ENCODE measurements at places on chromosomes 4 and X. TPM values are rescaled to one million over a fixed set of nuclear protein-coding genes. Genes with fewer than 3 reads are reported as not detected.
A peak's percentile ranks its signal among the peaks of the same experiment; 100 is the strongest.

DNA sequence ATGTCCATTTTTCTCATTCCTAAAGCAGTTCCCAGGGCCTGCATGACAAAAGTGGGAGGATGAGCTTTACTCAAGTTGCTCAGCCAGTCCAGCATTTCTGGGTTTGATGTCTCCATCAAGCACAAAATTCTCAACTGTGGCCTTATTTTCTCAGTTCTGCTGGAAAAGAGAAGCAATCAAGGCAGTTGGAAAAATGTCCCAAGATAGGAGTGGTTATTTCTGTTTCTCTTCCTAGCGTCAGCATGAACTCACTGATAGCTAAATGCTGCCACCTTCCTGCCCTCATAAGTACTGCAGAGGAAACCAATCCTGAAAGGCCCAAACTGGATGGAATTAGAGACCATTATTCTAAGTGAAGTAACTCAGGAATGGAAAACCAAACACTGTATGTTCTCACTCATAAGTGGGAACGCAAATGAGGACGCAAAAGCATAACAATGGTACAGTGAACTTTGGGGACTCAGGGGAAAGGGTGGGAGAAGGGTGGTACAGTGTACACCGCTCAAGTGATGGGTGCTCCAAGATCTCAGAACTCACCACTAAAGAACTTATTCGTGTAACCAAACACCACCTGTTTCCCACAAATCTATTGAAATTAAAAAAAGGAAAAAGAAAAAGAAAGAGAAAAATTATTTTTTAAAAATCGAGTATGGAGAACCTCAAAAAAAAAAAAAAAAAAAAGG lies 29.6 kb downstream of the ADH7 start:
- peak; percentile 37 for DNase-seq

DNA sequence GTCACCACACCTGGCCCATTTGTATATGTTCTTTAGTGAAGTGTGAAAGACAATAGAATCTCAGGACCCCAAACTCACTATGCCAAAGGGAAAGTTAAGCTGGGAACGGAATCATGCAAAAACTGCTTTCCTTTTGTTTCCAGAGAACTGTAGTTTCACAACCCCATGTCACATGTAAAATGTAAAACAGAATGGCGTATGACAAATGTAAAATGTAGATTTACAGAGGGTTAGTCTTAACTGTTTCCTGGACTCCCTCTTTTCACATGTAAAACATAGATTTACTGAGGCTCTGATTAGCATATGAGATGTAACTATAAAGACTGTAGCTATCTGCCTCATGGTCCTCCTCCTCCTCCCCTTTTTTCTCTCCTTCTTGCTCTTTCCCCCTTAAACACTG lies 66.3 kb downstream of the ABLIM2 start:
- no peak for DNase-seq

GRCh38 chrX:7925867-7926472 lies 1.2 kb downstream of the PNPLA4 start:
- DNase-seq = peak; percentile 50

The SGMS2 gene
- total RNA-seq = 19.5 TPM

- no peak for DNase-seq
Observed at GRCh38 chr4:74056114-74056857, 17.8 kb upstream of the CXCL3 start.

The SOD3 gene
- total RNA-seq = not detected

The CHRDL1 gene
- total RNA-seq = 79.1 TPM

- DNase-seq = no peak
Observed at GRCh38 chr4:127788517-127788916, 6.4 kb downstream of the HSPA4L start.

DNA sequence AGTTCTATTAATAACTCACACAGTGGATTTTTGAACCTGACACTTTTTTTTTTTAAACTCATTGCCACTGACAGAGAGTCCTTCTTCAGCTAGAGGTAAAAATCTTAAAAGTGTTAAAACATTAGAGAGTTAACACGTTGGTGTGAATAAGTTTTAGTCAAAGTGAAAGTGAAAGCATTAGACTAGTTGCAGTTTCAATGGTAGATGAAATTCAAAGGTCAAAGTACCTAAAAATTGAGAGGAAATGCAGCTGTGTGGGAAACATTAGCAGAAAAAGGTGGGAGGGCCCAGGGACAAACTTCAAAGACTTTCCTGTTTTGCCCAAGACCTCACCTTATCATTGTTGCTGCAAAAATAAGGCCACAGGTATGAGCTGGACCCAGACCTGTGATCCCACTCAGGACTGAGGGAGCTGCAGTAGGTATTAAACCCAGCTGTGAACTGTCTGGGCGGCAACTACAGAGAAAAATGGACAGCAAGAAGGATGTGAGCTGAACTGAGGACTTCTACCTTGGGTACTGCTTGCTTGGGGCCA lies 17.6 kb upstream of the GABRA4 start:
- DNase-seq = no peak

DNA sequence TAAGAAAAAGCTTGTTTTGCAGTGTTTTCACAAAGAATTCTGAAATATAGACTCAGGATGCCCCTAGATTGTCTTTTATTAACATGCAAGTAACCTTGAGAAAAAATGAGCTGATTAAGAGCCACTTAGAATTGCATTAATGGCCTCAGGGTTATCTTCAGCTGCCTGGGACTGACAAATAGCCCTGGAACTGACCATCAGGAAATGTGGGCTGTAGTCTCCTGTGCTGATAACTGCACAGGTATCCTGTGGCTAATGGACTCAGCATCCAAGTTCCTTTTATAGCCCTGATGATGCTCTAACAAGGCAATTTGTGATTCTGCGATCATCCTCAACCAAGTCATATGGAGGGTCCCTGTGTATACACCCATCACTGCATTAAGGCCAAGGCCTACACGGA lies 17.0 kb downstream of the CA5B start:
- no peak for DNase-seq

The HTR2C gene
- not detected for total RNA-seq

GRCh38 chrX:109533631-109534030 lies 3.0 kb upstream of the NXT2 start:
- DNase-seq = peak; percentile 44

DNA sequence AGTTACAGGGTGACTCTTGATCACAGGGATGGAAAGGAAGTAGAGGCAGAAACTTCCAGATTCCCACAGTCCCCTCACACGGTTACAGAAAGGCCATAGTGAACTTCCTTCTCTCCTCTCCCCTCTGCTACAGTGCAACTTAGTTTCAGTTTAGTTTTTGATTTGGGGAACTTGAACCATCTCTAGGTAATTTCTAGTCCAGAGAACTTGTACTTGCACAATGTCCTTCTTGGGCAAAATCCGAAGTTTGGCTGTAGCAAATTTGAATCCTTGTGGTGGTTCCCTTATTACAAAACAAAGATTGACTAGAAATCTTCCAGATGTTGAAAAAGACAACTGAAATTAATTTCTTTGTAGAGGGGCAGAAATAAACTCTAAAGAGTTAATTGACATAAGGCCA lies 1.2 kb upstream of the BLTP1 start:
- no peak for DNase-seq

DNA sequence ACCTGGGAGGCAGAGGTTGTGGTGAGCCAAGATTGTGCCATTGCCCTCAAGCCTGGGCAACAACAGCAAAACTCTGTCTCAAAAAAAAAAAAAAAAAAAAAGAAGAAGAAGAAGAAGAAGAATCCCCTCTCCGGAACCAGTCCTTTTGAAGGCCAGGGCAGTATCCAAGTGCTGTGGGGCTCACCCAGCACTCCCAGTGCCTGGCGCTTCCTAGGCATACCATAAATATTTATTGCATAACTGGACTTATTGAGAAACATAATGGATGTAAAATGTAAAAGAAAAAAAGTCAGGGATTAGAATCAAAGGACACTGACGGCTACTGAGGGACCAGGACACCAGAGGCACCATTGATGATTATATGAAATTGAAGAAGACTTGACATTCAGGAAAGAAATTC lies 162.1 kb upstream of the KIT start:
- DNase-seq = no peak

The NPNT gene
- 28.7 TPM for total RNA-seq

The PALLD gene
- total RNA-seq = 46.8 TPM

- DNase-seq = no peak
Observed at GRCh38 chr4:11042760-11043159, 358.2 kb upstream of the CLNK start.

DNA sequence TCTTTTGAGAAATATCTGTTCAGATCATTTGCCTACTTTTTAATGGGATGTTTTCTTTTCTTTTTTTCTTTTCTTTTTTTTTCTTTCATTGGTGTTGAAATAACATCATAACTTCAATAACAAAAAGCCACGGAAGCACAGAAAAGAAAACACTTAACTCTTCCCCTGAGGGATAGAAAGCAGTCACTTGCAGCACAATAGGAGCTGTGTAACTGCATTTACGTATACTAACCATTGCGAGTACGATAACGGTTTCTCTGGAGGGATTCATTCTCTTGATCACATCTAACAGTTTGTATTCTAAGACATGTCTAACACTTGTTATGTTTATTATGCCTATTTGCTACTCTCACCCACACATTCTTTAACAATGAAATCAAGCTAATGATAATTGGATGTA lies 27.3 kb downstream of the C4orf46 start:
- no peak for DNase-seq

GRCh38 chr4:95638920-95639501 lies 90.2 kb upstream of the UNC5C start:
- DNase-seq = no peak

DNA sequence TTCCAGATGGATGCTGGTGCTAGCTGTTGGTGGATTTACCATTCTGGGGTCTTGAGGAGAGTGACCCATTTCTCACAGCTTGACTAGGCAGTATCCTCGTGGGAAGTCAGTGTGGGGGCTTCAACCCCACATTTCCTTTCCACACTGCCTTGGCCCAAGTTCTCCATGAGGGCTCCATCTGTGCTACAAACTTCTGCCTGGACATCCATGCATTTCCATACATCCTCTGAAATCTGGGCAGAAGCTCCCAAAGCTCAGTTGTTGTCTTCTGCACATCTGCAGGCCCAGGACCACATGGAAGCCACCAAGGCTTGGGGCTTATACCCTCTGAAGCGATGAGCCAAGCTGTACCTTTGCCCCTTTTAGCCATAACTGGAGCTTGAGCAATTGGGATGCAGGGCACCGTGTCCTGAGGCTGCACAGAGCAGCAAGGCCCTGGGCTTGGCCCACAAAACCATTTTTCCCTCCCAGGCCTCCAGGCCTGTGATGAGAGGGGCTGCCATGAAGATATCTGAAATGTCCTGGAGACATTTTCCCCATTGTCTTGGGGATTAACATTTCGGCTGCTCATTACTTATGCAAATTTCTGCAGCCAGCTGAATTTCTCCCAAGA lies 248.7 kb upstream of the ANKRD50 start:
- no peak for DNase-seq

DNA sequence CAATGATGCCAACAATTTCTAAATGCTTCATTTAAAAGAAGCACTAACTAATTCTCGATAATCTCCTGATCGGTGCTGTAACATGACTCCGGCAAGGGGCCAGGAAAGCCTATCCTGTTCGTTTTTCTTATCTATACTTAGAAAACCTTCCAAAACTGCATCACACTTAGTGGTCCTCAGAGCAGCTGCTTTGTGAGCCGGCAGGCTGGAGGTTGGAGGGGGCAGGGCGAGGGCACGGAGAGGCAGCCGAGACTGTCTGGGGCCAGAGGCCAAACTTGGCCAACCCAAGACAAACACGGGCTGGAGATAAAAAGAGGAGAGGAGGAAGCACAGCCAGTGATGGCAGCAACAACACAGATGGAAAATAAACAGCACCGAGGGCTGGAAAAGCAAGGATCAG lies 455.7 kb downstream of the BCOR start:
- no peak for DNase-seq

The NHSL2 gene
- total RNA-seq = not detected

DNA sequence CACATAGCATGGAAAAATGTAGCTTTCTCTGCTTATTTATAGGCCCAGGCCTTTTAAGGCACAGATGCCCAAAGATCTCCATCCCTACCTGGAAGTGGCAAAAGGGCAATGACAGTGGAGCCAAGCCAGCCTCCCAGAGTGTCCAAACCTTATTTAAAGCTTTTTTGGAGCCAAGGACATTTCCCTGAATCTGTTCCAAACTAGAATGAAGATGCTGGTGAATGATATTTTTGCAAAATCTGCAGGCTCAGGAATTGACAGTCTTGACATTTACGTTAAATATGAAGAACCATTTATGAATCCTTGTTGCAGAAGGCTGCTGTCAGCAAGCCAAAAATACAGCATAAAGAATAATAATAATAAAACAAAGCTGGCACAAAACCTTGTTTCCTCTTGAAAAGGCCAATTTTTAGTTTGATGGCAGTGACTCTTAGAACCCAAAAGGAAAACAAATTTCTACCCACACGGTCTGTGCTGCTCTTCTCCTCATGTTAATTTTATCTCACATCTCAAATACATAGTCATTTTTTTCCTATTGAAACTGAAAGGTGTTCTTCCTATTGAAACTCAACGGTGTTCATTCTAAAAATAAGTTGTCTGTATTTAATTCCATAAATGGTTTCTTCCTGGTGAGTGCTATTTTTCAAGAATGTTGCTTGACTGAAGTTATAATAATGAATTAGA lies 206.3 kb upstream of the TBL1X start:
- DNase-seq = no peak

- no peak for DNase-seq
Observed at GRCh38 chr4:142778430-142778829, 67.7 kb downstream of the INPP4B start.

The SLC10A4 gene
- total RNA-seq = not detected

DNA sequence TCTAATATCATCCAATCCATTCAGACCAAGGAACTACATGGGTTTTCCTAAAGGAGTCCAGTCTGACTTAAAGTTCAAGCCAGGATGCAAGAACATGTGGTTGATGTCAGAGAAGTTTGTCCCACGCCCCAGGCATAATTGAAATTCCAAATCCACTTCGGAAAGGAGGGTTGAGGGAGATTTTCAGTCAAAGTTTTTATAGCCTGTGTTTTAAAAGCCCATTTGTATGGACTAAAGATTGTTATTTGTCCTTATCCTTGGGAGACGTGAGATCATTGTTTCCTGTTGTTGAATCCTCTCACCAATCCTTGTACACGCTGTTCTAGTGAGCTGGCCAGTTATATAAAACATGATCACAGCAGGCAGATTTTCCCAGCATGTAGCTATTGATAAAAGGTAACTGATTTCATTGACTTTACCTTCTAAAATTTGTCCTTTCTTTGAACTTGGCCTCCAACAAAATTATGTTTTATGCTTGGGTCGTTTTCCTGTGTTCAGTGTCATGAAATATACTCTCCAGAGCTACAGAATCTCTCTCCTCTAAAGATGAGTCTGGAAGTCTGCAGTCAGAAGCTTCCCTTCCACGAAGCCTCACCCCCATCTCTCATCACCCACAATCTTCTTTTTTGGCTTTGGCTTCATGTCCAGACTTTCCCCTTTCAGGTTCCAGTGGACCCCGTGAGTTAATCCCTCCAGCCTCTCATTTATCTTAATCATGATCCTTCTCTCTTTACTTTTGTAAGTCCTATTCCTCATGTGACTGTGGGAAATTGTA lies 92.9 kb downstream of the ATP10D start:
- DNase-seq = no peak

DNA sequence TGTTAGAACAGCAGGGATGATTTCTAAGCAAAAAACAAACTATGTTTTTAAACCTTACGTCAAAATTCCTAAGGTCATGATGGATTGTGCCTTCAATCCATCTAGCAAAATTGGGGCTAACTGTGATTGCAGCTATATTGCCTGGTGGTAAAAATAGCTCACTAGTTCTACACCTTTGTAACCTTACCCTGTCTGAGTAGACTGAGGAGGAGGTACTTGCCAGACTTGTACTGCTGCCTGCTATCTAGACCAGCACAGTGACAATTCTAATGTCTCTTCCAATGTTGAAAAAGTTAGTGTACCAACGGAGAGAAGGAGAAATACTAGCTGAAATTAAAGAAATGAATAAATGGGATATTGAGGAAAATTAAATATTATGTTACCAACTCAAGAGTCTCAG lies 30.3 kb downstream of the ATP11C start:
- no peak for DNase-seq

GRCh38 chr4:77952457-77952856 lies 89.8 kb downstream of the MRPL1 start:
- no peak for DNase-seq
